CD4-positive, alpha-beta T cell treated with Interferon gamma for 1 hour (primary cell): ENCODE measurements at places on chromosomes 7 and 10.

GRCh38 chr7:157971501-157971900, 616.1 kb downstream of the PTPRN2 start:
- no peak for DNase-seq

- no peak for DNase-seq
These were observed 39.1 kb downstream of the LHPP start for GRCh38 chr10:124500757-124501156.

DNA sequence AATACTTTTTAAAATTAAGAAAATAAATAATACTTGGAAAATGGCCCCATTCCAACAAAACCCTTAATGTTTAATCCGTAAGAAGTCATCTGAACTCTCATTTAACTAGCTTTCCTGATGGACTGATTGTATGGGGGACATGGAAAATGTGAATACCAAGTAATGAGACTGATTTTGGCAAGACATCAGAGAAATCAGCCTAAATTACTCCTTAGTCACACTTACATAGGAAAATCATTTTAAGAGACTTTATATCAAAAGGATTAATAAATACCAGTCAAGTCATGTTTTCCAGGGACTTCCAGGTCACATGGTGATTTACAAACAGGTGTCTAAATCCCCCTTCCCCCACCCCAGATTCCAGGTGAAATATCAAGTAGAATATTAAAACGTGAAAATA, 58.2 kb downstream of the GRM8 start:
- DNase-seq = no peak

- DNase-seq = no peak
These were observed 132.3 kb downstream of the MTPAP start for GRCh38 chr10:30216821-30217220.

DNA sequence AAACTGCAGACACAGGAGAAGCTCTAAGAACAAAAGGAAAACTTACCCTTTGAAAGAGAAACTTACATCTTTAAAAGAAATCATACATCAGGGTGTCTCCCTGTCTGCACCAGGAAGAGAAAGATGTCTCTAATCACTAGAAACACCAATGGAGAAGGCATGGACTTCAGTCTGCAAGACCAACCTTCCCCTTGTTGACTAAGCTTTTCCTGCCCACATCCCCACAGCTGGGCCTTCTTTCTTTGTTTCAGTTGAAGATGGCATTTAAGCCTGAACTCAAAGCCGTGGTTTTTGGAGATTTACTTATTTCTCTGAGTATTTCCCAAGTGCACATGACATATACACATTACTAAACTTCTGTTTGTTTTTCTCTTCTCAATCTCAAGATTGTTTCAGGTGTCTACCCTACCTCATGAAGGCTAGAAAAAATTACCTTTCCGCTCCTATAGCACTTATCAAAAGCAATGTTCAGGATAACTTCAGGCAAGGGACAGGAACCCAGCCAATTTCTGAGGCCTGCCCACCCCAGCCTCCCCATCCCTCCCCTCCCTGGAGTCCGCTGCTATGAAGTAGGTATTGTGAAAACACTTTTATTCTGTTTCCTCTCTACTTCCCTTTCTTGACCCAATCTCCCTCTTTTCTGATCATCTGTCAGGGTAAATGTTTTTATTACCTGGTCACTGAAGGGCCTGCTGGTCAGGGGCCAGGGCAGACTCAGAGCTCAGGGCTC, 2.8 kb upstream of the SLC29A3 start:
- DNase-seq = no peak

DNA sequence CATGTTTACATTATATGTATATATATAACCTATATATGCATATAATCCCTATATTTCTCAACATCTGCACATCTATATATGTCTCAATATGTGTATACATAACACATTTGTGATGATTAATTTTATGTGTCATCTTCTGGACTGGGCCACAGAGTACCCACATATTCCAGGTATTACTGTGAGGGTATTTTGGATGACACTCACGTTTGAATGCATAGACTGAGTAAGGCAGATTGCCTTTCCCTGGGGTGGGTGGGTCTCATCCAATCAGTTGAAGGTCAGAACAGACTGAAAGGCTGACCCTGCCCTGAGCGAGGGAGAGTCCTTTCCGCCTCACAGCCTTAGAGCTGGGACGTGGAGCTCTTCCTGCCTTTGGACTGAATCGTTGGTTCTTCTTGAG, 295.2 kb upstream of the PFKP start:
- no peak for DNase-seq

DNA sequence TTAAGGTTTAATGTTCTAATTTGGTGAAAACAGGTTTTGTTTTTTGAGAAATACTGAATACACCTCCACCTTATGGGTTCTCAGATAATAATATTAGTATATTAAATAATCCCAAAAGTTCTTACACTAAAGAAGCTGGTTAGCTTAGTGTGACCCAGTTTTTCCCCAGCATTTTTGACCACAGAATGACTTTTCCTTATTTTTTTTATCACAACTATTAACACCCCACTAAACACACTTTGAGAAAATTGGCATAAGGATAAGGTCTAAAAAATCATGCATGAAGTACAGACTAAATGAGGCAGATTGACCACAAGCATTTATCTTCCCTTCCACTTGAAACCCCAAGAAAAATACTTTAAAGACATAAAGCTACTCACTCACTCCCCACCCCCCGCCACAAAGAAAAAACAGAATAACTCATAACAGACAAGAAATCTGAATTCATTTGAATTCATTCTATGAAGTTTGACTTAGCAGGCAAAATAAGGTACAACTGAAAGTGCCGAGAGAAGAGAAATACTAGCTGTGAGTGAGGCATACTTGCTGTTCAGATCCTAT, 49.7 kb upstream of the WNT16 start:
- no peak for DNase-seq
